ENCODE measurements at places on chromosomes 1 and 21.
A peak's percentile ranks its signal among the peaks of the same experiment; 100 is the strongest.

DNA sequence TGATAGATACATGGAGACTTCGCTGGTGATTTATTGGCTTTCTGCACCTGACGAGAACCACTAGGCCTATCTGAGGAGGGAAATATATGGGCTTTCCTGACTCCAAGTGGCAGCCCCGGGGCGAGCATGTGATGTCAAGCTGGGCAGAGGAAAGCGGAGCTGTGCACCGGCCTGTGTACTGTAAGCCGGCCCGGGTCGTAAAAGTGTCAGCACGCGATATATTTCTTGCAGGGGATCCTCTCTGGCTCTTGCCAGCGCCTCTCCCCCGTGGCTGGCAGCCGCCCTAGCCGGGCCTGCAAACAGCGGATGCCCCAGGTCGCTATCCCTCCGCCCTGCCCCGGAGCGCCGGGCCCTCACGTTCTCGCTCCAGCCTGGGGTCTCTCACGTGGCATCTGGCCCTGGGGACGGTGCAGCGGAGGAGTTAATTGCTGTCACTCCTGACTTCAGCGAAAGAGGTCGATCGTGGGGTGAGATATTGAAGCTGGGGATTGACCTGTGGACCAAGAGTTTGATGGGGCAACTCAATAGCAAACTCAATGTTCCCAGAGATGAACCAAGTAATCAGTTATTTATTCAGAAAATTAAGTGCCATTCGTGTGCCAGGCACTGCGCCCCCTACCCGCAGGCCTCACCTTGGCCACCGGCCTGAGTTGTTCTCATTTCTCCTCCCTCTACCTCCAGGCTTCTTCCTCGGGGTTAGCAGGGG lies 41.0 kb upstream of the HAO2 start:
- peak; percentile 69 for DNase-seq

- DNase-seq, result no peak
These were observed 16.0 kb downstream of the ARV1 start for GRCh38 chr1:230994860-230995259.

GRCh38 chr1:48291421-48291820 lies 68.9 kb downstream of the SLC5A9 start:
- no peak for DNase-seq

GRCh38 chr21:16913010-16913409 lies 599.8 kb upstream of the CXADR start:
- DNase-seq, result no peak

DNA sequence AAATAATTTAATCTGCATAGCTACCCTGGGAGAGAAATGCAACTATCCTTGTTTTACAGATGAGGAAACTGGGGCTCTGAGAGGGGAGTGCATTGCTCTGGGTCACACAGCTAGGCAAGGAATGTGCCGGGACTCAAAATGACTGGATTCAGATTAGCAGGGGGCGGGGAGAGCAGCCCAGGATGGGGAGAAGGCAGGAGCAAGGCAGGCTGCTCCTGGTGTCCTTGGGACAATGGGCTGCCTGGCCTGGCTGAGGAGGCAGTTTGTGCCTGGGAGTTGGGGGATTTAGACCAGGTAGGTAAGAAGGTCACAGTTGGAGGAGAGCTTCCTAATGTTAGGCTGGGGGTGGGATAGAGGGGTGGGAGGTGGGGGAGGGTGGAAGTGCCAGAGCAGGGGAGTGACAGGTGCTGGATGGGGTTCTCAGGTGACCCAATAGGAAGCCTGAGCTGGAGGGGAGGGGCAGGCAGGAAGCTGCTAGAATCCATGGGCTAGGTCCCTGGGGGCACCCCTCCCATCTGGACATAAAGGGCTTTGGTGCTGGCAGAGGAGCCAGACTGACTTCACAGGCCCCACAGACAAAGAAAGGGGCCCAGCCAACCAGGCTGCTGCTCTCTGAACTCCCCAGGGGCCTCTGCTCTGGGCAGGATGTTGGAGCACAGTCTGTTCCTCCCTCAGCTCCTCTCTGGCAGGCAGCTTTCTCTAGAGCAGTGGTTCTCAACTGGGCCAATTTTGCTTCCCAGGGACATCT lies 29.0 kb downstream of the TRIM62 start:
- DNase-seq, result no peak

GRCh38 chr1:113929750-113930498 lies 800 bp downstream of the HIPK1 start:
- DNase-seq, result no peak

DNA sequence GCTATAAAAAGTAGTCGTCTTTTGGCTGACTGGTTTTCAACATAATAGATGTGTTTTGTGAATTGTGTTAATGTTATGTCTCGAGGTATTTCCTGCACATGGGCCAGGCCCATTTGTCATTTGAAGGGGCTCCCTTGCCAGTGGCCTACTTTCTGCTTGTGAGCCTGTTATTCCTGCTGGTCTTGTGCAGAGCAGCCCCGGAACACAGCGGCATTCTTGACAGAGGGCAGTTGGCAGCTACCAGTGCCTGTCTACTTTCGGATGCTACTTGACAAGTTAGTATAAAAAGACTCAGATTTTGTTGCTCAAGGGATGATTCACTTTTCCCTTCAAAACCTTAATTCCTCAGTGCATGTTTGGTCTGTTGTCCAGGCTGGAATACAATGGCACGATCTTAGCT lies 28.5 kb downstream of the PGM1 start:
- no peak for DNase-seq

DNA sequence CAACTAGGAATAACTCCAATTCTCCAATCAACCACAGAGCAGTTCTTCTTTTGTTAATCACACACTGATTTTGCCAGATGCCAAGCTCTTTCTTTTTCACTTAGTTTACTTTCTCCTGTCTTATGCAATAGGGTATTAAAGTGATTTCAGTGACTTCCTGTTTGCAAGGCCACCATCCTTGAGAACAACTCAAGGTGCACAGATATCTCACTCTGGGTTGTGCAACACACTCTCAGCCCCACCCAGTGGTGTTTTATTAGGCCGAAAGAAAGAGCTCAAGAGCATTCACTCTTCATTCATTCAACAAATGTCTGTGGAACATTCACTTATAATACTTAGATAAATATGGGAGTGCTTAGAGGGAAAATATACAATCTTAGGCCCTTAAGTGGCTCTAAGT lies 352.5 kb downstream of the ZNF326 start:
- no peak for DNase-seq

DNA sequence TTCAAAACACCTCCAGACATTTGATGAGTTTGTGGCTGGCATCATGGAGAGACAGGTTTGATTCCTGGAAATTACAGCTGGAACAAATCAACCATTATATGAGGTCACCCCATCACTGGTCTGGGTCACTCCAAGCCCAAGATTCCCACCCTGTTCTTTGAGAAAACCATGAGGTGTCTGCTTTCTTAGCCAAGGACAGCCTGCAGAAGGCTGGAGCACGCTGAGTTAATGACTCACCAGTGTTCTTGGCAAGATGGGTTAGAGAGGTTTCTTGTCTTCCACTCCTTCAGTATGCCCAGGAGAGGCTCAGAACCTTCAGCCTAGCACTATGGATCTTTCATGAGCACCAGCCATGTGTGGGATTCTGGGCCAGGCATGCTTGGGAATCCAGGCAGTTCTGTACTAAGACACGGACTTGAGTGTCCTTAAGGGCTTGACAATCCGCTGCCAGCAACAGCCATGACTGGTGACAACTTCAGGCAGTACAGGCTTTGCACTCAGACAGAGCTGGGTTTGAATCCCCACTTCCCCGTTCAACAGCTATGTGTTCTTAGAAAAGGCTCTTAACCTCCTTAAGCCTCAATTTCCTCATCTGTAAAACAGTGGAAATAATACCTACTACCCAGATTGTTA lies 43.9 kb downstream of the GRHL3 start:
- DNase-seq, result no peak

- no peak for DNase-seq
These were observed 95.6 kb upstream of the TSPAN2 start for GRCh38 chr1:115184951-115185331.

GRCh38 chr21:33802481-33802880 lies 113.1 kb downstream of the ATP5PO start:
- no peak for DNase-seq

GRCh38 chr1:116763116-116763786 lies 9.0 kb downstream of the CD2 start:
- DNase-seq, result no peak

DNA sequence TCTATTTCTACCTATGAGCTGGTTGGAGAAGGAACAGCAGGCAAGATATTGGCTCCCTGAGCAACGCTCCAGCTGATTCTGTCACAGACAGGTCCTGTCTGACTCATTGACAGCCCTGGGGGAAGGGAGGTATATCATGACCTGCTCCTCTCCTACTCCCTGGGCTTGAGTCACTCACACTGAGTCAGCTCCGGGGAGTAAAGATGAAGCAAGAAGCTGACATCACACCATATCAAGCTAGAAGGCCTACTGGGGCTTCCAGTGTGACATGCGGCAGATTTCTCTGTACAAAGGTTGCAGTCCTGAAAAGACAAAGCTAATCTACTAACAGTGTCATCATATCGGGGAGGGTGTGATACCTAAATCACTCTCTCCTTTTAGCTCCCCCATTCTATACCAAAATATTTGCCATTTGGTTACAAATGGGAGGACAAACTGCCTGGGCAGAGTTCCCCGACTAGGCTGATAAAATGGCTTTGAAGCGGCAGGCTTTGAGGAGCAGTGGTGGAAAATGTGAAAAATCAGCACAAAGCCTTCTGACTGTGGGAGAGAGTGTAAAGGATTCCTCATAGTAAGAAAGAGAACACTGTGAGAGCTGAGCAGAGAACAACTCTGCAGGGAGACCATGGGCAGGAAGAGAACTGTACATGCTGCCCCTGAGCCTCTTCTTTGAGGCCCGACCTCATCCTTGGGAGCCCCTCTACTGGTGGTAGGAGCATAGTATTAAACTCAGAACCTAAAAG lies 15.5 kb downstream of the PI4KB start:
- DNase-seq, result no peak

DNA sequence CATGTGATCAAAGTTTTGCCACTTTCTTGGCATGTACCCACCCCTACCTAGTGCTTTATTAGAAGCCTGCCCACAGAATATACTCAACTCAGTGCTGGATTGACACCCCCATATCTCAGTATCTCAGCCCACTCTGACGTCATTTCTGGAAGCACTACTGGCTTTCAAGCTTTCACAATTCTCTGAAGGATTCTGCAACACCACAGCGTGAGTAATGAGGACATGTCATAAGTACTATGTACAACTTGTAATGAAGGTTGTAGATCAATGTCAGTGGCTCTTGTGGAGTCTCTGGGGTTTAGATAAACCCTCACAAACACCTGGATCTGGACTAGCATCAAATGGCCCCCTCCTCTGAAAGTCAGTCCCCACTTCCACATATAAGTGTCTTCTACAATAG lies 57.2 kb downstream of the TNFSF4 start:
- no peak for DNase-seq

DNA sequence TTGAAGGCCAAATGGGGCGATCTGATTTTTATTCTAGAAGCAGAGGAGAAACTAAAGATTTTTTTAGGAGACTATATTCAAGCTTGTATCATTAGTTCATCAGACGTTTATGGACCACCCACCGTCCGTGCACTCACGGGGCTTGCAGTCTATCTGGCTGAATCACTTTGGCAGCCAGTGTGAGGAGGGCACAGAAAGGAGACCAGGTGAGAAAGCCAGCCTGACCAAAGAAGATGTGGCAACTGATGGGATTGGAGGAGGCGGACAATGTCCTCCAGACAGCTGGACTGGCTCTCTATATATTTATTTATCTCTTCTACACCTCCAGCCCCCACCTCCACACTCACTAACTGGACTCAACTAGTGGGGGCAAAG lies 822 bp upstream of the ELOVL1 start:
- DNase-seq, result no peak

GRCh38 chr21:45152265-45152746 lies 77.9 kb downstream of the ADARB1 start:
- DNase-seq, result no peak

DNA sequence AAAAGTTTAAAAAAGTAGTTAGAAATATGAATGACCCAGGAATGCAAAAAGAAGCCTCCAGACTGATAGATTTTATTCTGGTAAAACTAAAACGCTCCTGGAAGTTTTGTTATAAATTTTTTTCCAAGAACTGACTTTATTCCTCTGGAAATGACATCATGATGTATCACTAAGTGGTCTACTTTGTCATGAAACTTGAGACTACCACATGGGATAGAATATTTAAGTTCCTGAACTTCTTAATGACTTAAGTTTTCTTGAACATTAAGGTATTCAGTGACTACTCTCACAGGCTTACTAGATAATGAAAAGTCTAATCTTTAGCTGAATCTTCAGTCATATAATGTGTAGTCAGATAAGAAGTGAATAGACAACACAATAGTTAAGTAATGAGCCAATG lies 842.2 kb downstream of the USP25 start:
- DNase-seq, result no peak

DNA sequence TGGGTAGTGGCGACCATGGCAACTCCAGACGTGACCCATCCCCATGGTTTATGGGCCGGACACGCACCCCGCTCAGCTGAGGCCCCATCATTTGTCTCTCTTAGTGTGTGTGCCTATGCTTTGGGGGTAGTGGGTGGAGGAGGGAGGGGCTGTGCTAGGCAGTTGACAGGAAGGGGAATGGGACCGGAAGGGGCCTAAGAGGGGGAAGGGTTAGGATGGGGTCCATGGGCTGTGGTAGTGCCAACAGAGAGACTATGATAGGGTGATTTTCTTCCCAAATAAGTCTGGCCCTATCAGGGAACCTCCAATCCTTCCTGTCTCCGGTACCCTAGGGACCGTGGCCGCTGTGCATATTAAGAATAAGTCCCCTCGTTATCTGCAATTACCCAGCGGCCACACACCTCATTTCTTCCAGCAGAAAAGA lies 9.9 kb downstream of the DMAP1 start:
- DNase-seq, result no peak

DNA sequence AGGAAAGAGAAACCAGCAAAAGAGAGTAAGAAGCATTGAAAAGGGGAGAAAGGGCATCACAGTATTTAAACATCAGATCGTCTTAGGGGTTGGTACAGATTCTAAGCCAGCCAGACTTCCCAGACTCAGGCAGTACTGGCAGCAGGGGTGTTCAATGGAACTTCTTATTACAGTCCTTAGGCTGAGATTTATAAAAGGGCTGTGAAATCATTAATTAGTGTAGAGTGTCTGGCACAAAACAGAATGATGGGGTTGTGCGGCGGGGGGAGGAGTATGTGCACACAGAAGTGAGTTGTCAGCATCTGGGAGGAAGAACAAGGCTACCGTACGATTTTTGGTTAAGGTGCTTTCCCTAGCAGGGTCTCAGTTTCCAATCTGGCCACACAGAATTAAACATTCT lies 38.2 kb downstream of the ARHGEF11 start:
- DNase-seq, result no peak

GRCh38 chr1:6986281-6986680 lies 201.0 kb downstream of the CAMTA1 start:
- no peak for DNase-seq

GRCh38 chr1:62900566-62900965 lies 116.6 kb downstream of the ATG4C start:
- DNase-seq, result no peak

DNA sequence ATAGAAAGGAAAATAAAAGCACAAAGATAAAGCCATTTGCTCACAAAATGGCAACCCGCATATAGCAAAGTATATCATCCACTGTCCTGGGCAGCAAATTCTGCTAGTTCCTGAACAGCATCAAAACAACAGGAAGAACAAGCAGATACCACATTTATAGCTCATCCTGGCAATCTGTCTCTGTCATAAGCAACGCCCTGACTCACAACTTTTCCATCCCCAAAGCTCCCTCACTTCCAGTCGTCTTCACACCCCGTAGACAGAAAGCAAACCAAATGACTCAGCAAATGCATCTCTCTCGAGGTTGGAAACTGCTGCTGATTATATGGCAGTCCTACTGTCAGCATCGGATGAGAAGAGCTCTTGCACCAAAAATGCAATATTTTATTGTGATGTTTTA lies 65.8 kb downstream of the AK5 start:
- DNase-seq, result no peak

GRCh38 chr1:218211241-218211640 lies 73.9 kb upstream of the RRP15 start:
- DNase-seq, result no peak
